ENCODE measurements at places on chromosomes 16 and 17. TPM values are rescaled to one million over a fixed set of nuclear protein-coding genes. Genes with fewer than 3 reads are reported as not detected.

- ATAC-seq: no peak
Observed at GRCh38 chr17:46827274-46827673, 8.8 kb upstream of the WNT3 start.

EPOP gene
- total RNA-seq: 1.9 TPM

MGAT5B gene
- total RNA-seq: 0.27 TPM

RAB40C gene
- total RNA-seq: 17.7 TPM

TBKBP1 gene
- 25.1 TPM for total RNA-seq

CES4A gene
- total RNA-seq: 1.3 TPM

RNF157 gene
- 3.7 TPM for total RNA-seq

DNA sequence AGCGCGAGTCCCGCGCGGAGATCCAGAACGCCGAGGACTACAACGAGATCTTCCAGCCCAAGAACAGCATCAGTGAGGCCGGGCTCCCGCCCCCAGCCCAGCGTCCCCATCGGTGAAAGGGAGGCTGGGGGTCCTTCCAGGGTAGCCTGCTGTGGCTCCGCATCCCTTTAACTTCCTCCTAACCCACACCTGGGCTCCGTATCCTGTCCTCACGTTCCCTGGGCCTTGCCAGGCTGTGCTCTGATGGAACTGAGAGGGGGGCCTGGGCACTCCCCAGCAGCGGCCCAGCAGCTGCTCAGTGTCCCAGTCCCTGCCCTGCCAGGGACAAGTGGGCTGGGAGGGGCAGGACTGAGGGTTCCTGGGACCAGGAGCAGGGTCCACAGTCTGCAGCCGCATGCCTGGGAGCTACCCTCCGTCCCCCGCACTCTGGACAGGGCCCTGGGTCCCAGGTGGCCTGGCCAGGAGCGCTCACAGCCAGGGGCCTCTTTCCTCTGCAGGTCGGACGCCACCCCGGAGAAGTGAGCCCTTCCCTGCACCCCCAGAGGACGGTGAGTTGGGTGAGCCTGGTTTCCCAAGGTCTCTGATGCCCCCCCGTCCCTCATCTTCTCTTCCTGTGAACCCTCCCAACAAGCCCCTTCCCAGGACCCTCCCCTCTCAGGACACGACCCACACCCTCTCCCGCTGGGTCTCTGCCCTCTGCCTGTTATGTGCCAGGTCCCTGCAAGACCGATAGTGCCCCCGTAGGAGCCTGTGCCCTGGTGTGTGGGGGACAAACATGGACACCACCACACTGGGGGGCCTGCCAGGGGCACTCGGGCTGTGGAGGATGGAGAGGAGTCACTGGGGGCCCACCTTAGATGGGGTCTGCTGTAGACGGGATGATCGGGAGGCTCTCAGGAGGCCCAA, 18.1 kb downstream of the KATNB1 start:
- no peak for ATAC-seq
